ENCODE measurements at places on chromosomes 7 and 10.

DNA sequence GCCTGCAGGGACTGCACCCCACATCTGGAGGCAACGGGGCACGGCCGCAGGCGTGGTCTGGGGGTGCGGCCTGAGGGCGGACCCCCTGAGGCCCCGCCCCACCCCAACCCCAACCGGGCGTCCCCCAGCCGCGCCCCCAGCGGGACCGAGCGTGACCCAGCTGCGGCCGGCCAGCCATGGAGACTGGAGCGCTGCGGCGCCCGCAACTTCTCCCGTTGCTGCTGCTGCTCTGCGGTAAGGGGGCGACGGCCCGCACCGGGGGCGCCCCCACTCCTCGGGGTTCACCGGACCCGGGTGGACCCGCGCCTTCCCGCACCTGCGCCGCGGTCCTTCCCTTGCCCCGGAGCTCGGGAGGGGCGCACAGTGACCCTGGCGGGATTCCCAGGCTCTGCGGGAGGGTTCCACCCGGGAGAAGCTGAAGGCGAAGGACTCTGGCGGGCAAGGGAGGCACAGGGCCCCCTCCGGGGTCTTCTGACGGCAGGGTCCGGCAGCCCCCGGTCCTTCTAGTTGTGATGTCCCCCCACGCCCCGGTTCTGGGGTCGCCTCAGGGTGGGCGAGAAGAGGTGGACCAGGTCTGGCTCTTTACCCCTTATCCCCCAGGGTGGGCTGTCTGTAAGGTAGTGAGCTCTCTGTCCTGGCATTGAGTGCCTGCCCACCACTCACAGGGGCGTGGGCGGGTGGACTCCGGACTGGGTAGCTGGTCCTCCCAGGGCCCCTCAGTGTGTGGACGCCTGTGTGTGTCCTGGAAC lies at the start of gene RAMP3:
Gene RAMP3, plus strand, starts transcription at position 139 of the 749 bp plus-strand sequence. Its CDS starts 38 bp downstream, at position 177.
- no peak for DNase-seq

- no peak for DNase-seq
These were observed 114.7 kb downstream of the CUX1 start for GRCh38 chr7:101932083-101932482.

GRCh38 chr7:68720697-68721096 lies 877.6 kb upstream of the AUTS2 start:
- DNase-seq: no peak

DNA sequence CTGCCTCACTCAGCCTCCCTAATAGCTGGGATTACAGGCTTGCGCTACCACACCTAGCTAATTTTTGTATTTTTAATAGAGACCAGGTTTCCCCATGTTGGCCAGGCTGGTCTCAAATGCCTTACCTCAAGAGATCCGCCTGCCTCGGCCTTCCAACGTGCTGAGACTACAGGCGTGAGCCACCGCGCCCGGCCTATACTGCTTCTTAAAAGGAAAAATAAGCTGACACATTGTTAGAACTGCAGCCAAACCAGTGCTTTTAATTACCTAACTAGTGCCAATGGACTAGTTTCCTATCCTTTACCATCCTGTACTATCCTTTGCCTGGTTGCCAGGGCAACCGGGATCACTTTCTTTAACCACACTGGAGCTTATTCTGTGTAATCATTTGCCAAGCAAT lies 108.0 kb downstream of the LRRTM3 start:
- no peak for DNase-seq

- DNase-seq: peak; percentile 47
These were observed 45.2 kb upstream of the SPOCK2 start for GRCh38 chr10:72133517-72133916.

- no peak for DNase-seq
These were observed 45.5 kb upstream of the STEAP1B start for GRCh38 chr7:22545529-22545928.

DNA sequence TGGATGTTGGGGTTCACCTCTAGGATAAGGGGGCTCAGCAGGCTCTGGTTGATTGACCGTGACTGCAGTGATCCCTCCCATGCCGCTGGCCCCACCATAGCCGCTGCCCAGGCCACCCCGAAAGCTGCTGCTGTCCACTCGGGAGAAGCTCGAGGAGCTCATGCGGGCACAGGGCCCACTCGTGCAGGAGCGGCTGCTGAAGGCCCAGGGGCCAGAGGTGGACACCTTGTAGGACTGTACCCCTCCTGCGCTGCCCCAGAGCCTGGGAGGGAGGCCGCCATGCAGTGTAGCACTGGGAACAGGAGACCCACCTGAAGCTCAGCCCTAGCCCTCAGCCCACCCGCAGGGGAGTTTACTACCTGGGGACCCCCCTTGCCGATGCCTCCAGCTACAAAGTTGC lies 70.0 kb downstream of the CHRM2 start:
- DNase-seq: no peak

- DNase-seq: peak; percentile 61
These were observed 519 bp downstream of the ITGB8 start for GRCh38 chr7:20330928-20331909.

GRCh38 chr10:78046711-78047269 lies 13.1 kb downstream of the RPS24 start:
- DNase-seq: no peak

DNA sequence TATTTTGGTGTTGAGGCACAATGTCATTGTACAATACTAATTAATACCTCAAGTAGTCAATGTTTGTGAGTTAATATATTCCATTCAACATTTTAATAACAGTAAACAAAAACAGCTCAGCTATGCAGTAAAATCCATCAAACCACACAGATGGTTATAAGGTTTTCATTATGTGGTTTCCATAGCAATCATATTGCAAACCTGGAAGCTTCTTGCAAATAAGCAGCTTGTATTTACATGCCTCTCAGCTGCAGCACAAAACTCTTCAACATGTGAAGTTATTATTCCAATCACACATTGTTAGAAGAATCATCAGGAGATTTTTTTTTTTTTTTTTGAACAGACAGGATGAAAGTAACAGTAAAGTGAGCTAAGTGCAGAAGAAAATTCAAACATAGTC lies 170.2 kb downstream of the SKAP2 start:
- no peak for DNase-seq

GRCh38 chr10:119209736-119210355 lies 2.5 kb downstream of the GRK5 start:
- DNase-seq: no peak

- no peak for DNase-seq
These were observed 23.9 kb downstream of the MACC1 start for GRCh38 chr7:20193242-20193777.

DNA sequence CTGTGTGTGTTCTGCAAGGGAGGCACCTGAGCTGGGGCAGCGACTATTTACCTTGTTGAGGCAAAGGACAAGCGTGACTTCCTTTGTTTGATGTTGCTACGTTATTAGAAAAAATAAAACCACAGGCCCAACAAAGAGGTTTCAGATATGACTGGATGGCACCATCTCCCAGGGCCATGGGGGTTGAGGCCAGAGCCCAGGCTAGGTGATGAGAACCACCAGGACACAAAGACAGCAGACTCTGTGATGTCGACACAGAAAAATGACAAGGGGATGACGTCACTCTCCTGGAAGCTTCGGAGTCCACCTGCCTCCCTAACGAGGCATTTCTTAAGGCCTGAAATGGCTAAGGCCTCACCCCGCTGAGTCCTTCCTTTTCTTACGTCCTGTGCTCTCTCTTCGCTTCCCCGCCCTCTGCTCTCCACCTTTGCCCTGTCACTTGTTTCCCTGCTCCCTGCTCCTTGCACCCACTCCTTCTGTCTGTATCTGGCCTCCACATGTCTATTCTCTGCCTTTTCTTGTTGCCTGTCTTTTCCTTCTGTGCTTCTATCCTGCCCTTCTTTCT lies 83.0 kb upstream of the ADRB1 start:
- no peak for DNase-seq

DNA sequence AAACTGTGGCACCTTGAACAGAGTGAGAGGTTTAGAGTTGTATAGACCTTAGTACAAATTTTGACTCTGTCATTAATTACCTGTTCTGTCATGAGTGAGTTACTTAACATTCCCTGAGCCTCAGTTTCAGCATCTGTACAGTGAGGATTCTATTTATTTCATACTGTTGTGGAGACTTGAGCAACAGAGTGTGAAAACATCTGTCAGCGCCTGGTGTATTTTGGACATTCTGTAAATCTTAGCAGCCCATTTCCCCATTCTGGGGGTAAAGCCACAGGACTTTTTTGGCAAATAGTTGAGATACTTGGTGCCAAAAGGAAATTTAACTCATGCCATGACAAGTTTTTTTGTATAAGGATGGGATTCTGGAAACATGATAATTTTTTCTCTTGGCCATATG lies 94.8 kb downstream of the AUTS2 start:
- no peak for DNase-seq

GRCh38 chr10:6061056-6061455 lies 1.1 kb downstream of the IL2RA start:
- DNase-seq: no peak

DNA sequence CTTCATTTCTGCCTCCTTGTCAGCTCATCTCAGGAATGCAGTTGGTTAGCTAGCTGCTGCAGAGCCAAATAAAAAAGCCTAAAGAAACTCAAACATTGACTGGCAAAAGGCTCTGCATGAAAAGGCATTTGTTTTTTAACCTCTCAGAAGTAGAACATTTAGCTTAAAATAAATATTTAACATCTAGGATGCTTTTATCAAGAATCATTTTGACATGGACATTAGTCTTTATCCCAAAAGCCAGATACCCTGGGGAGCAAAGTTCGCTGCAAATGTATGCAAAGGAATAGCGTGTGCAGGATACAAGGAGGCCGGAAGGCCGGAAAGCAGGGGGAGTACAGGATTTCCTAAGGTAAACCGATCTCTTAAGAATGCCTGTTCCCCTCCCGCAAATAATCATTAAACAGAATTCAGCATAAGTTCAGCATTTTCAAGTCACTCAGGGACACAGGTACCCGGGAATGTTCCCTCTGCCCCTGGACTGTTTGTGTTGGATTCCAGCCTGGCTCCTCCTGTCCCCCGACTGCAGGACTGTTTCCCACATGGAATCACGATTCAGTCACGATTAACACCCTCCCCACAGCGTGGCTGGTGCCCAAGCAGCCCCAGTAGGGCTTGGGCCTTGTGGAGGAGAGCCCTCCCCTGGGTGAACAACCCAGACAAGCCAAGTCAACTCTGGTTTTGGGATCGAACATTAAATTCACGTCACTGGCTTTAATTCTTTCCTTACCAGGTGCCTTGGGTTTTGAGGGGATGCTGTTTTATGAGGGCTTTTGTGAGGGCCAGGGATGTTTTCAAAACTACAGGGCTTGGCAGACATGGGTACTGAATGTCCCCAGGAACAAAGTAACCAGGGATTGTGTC lies 97.8 kb downstream of the HIPK2 start:
- DNase-seq: no peak

- no peak for DNase-seq
These were observed 723.4 kb downstream of the PHTF2 start for GRCh38 chr7:78521961-78522360.

DNA sequence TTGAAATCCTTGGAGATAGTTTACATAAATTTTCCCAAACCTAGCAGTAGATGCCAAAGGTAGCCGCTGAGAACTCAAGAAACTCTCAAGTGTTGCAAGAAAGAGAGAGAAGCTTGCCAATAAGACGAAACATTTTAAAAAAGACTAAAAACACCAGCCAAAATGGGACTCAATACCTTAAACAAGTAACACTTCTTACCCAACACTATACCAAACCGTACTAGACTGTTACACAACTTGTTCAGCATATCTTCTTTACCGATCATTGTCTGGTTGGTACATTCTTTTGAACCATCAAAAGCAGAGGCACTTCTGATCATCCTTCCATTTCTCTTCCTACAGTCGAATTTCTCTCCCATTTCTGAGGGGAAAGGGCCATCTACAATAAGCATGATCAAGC lies 4.8 kb upstream of the PTPN12 start:
- no peak for DNase-seq

- no peak for DNase-seq
These were observed 614.2 kb upstream of the FOXK1 start for GRCh38 chr7:4067874-4068273.

- no peak for DNase-seq
These were observed 100.8 kb downstream of the ATXN7L1 start for GRCh38 chr7:105775580-105775979.

DNA sequence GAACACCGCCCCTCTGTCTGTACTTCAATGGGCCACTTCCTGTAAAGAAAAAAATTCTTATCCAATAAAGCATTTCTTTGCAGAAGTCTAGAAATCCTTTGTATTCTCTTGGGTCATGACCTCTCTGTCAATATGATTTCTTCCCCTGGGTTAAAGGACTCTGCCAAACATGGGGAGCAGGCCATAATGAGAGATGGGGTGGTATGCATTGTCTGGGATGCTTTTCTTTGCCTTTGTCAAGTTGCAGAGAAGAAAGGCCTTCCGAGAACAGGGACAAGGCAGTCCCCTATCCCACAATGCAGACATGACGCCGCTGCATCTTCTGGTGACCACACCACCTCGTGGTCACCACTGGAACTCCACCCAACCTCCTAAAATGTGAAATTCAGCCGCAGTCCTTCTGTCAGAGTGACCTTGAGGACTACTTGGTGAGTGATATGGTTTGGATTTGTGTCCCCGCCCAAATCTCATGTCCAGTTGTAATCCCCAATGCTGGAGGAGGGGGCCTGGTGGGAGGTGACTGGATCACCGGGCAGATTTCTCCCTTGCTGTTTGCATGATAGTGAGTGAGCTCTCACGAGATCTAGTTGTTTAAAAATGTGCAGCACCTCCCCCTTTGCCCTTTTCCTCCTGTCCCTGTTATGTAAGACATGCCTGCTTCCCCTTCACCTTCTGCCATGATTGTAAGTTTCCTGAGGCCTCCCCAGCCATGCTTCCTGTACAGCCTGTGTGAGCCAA lies 15.2 kb upstream of the FRMPD2 start:
- peak; percentile 38 for DNase-seq

DNA sequence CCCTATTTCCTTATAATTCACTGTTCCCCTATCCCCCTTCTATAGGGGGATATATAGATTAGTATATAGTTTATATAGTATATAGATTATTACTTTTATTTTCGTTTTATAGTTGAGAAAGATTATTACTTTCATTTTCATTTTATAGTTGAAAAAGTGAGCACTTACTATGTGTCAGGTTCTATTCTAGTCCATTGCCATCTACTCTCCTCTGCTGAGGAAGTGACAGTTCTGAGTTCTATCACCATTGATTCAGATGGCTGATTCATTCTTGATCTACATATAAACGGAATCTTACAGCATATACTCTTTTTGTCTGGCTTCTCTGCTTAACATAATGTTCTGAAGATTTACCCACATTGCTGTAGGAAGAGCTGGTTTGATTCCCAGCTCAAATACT lies 20.7 kb upstream of the CAV2 start:
- no peak for DNase-seq

DNA sequence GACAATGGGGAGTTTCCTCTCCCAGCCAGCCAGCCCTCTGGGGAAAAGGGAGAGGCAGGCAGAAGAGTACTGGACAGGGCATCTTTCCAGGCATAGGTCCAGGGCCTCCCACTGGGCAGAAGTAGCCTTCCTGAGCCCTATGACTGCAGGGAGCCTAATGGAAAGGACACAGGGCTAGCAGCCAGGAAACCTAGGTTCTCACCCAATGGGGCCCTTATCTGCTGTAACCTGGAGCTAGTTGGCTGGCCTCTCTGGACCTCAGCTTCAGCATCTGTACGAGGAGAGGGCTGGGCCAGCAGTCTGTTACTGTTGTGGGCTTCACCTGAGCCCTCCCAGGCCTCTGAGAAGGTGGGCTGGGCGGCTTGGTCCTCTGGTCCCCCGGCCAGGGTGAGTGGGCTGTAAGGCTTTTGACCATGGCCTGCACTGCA lies 22.4 kb downstream of the LDB3 start:
- no peak for DNase-seq
